ENCODE measurements at places on chromosomes 4 and X. TPM values are rescaled to one million over a fixed set of nuclear protein-coding genes. Genes with fewer than 3 reads are reported as not detected.

The BMP2K gene
- 28.4 TPM for total RNA-seq

The S100P gene
- not detected for total RNA-seq

The CNKSR2 gene
- 0.99 TPM for total RNA-seq

The TSPAN7 gene
- total RNA-seq: 0.82 TPM

The FGA gene
- not detected for total RNA-seq

The IL2RG gene
- total RNA-seq: not detected

The GAGE1 gene
- total RNA-seq: not detected

The CSAG2 gene
- not detected for total RNA-seq

The REPS2 gene
- total RNA-seq: 1.7 TPM

The HMX1 gene
- total RNA-seq: not detected

The ALPK1 gene
- total RNA-seq: 14.1 TPM

The PNMA3 gene
- under 0.01 TPM for total RNA-seq

The CENPVL2 gene
- total RNA-seq: 0.41 TPM
